ENCODE measurements at places on chromosomes 6 and 20.

- DNase-seq, result no peak
Measured at GRCh38 chr20:16412906-16413305, 160.3 kb downstream of the KIF16B start.

DNA sequence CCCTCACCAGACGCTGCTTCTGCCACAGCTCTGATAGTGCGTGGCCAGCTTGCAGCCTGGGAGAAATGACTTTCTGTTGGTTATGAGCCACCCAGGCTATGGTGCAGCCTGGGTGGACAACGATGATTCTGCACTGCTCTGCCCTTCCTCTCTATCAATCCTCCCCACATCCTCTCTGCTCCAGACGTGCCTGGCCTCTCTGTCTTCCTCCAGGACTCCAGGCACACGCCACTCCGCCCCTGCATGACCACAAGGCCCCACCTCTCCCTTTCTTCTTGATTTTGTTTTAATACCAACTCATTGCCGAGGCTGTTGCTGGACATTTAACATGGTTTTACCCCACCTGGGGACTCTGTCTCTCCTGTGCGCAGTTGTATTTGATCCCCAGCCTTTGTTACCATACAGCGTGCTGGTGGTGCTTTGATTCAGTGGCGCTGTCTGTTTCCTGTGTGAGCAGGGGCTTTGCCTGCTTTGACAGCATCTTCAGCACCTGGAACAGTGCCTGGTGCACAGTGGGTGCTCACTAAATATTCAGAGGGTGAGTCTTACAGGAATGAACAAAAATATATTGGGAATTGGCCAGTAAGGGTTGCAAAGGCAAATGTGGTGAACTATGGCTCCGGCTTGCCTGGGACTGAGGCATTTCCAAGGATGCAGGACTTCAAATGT is 280.9 kb downstream of the CDH26 start:
- DNase-seq, result no peak

DNA sequence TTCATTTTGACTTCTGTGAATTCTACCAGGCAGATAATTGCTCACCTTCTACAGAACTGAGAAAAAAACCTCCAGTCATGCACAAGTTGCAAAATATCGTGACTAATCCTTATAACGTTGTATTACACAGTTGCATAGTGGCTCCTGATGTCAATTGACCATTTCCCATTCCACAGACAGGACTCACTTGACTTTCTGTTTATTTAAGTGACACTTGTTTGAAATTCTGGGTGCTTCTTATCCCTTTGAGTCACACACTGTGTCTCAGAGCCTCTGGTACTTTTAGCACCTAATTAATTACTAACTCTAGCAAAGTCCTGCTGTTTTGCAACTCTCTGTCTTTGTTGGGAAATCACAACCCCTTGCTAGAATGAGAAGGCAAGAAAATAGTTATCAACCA is 16.2 kb upstream of the RSPO3 start:
- no peak for DNase-seq

DNA sequence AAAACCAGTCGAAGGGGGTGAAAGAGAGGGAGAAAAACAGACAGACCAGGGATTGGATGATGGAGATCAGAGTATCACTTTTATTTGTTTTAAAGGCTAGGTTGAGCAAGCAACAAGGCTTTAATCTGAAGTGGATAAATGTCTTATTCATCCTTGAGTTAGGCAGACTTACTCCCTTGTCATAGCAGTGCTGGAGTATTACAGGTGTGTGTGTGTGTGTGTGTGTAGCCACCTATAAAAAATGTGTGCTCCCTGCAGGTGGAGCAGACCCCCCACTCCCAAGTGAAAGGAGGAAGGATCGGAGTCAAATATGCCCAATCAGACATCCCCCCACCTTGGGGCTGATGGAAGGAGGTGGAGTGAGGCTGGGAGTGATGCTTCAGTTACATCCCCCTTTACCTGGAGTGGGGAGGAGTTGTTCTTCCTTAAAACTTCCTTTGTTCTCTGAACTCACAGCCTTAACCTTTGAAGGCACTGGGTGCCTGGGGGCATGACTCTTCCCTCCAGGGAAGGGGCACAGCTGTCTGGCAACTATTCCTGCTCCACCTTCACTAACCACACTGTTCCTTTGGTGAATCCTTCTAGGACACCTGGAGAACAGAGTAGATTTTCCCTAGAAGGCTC is 27.3 kb downstream of the PTK7 start:
- no peak for DNase-seq

- DNase-seq, result no peak
Measured at GRCh38 chr6:121076119-121076518, 258.2 kb downstream of the TBC1D32 start.

- no peak for DNase-seq
Measured at GRCh38 chr6:82038631-82039030, 208.9 kb downstream of the IBTK start.

DNA sequence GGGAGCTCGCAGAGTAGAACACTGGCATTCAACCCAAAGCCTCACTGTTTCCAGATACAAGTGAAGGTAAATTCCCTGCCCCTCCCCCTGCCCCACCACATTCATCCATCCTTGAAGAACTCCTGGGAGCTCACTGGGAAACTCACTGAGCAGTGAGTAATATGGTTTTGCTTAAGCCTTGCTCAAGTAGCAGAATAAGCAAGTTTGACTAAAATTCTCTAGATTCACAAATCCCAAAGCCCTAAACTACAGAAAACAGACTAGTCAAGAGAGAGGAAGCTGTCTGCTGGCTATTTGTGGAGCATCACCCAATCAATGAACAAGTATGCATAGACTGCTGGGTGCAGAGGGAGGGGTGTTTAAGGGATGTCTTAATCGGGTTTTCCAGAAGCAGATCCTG is 82.1 kb downstream of the UNC5CL start:
- no peak for DNase-seq

- DNase-seq, result no peak
Measured at GRCh38 chr6:134853111-134854055, 96.5 kb downstream of the ALDH8A1 start.

- peak; percentile 27 for DNase-seq
Measured at GRCh38 chr6:37696841-37697662, 631 bp downstream of the MDGA1 start.

- no peak for DNase-seq
Measured at GRCh38 chr20:55052459-55052858, 577.1 kb downstream of the DOK5 start.

GRCh38 chr20:19628570-19629134 is 129.4 kb upstream of the RIN2 start:
- DNase-seq, result peak; percentile 1

DNA sequence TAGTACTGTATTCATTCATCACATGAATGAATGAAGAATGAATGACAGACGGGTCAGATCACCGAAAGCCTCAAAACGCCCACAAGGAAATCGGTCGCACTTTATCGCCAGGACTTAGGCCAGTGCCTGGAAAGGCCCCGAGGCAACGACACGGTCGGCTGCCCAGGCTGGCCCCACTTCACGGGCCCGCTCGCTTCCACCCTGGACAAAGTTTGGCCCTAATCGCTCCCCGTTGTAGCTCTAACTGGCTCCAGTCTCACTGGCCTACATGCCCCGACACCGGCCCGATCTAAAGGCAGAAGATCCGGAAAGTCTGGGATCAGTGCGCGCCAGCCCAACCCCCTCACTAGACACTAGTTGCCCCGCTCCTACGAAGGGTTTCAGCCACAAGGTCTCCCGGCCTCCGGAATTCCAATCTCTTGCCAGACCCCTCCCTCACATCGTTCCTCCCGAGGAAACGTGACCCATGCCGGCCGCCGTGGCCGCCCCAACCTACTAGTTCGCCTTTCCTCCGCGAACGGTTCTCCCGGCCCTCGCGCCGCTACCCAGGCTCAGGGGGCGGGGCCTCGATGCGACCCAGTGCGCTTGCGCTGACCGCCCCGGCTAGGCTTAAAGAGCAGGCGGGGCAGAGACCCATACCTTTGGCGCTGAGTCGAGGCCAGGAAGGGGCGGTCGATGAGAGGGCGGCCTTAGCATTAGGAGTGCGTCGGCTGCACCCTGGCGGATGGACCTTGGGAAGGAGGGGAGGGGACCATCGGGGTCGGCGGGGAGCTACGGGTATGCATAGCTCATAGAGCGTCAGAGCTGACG is at the start of the genes GSS and MYH7B:
Gene GSS, minus strand, starts transcription at position 576 of the 810 bp plus-strand sequence. CDS start 3,954 bp downstream, outside the sequence.
Gene MYH7B, plus strand, starts transcription at position 638 of the 810 bp plus-strand sequence. CDS start 22,138 bp downstream, outside the sequence.
- DNase-seq, result peak; percentile 95

DNA sequence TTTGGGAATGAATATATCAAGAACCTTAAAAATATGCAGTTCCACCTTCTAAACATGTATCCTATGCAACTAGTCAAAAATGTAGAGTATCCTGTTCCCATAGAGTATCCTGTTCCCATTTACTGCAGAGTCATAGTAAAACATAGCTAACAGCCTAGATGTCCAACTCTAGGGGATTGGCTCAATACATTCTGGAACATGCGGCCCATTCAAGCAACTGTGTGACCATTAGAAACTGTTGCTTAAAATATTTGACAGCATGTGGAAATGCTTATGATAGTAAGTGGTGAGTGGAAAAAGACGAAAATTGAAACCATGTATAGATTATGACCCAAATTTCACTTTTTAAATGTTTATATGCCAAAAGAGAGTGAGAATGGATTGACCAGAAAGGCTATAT is 11.2 kb downstream of the FOXP4 start:
- DNase-seq, result no peak

DNA sequence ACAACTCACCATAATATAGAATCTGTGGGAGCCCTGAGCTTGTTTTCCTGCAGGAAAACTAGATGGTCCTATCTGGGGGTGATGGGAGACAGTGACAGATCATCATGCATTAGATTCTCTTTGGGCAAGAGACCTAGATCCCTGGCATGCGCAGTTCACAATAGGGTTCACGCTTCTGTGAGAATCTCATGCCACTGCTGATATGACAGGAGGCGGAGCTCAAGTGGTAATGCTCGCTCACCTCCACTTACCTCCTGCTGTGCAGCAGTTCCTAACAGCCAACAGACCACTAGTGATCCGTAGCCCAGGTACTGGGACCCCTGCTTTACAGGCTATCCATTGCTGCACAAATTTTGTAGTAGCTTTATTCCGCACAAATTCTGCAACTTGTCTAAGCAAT is 84.5 kb downstream of the HIVEP2 start:
- DNase-seq, result no peak

GRCh38 chr6:3377536-3378397 is 79.1 kb downstream of the SLC22A23 start:
- no peak for DNase-seq

- peak; percentile 49 for DNase-seq
Measured at GRCh38 chr20:43749734-43750294, 23.0 kb upstream of the GTSF1L start.

GRCh38 chr6:154485815-154486214 is 24.7 kb downstream of the CNKSR3 start:
- DNase-seq, result no peak

DNA sequence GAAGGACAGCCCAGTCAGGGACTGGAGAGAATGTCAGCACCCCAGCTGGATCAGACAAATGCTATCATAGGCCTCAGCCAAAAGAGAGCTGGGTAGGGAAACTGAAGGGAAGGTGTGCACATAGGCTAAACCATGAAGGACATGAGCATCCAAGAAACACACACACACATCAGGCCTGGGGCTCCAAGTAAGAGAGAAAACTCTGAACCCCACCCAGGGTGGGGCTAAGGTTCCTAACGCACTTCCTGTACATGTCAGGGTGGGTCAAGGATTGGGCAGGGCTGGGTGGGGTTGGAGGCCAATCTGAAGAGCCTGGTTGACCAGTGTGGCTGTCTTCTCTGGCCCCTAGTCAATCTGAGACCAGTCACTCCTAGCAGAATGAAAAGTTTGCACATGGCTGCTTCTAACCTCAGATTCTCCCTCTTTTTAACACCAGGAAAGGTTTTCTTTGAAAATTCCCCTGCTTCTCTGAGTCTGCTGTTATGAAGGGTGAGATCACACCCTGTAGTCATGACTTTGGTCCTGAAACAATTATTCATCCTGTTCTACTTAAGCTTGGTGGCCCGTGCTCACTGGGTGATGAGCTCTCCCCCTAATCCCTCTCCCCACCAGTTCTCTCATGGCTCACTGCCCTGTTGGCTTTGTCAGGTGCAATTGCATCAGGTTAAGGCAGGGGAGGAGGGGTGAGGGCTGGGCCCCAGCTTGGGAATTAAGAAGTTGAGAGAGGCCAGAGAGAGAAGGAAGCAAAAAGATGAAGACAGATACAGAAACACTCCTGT is 88.4 kb downstream of the MAFB start:
- no peak for DNase-seq

DNA sequence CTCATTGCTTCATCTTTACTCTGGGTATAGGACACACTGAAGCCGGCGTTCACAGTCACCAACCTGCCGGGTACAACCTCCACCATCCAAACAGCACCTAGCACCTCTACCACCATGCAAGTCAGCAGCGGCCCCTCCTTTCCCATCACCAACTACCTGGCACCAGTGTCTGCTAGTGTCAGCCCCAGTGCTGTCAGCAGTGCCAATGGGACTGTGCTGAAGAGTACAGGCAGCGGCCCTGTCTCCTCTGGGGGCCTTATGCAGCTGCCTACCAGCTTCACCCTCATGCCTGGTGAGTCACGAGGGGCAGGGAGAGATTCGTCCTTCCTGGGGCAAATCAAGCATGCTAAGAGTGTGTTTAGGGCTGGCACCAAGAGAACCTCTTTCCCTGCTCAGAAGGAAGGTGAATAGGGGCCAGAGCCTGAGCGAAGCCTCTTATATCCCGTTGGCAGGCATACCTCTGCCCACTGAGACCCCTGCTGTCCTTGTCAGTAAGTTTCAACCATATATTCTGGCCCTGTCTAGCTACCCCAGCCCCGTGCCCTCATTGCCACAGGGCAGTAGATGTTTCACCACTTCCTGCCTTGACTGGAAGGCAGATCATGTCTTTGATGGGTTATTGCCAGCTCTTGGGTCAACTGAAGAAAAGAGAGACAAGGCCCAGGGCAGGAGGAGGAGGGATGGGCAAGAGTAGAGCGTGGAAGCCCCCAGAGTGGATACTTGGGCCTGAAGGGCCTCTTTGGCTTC is 4.8 kb downstream of the SRF start:
- no peak for DNase-seq

GRCh38 chr6:39207416-39208222 is 21.7 kb downstream of the KCNK5 start:
- DNase-seq, result no peak

DNA sequence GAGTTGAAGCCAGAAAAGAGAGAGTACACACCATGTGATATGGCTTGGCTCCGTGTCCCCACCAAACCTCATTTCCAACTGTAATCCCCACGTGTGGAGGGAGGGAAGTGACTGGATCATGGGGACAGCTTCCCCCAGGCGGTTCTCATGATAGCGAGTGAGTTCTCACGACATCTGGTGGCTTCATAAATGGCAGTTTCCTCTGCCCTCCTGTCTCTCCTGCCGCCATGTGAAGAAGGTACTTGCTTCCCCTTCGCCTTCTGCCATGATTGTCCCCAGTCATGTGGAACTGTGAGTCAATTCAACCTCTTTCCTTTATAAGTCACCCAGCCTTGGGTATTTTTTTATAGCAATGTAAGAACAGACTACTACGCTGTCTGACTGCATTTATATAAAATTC is 40.3 kb downstream of the TAF4 start:
- no peak for DNase-seq

Measured in T-helper 2 cell (primary cell).